ENCODE measurements at places on chromosomes 5 and 9. TPM values are rescaled to one million over a fixed set of nuclear protein-coding genes. Genes with fewer than 3 reads are reported as not detected.

HBEGF gene
- total RNA-seq: 11.8 TPM

POLR3G gene
- 22.7 TPM for total RNA-seq

BARHL1 gene
- total RNA-seq: not detected

BHMT2 gene
- not detected for total RNA-seq

PSAT1 gene
- total RNA-seq: 190 TPM

NIPSNAP3A gene
- 11.7 TPM for total RNA-seq

C5 gene
- total RNA-seq: 2.4 TPM

PLAC8L1 gene
- not detected for total RNA-seq

LECT2 gene
- not detected for total RNA-seq

GRCh38 chr5:33888587-33888986 is 3.2 kb downstream of the ADAMTS12 start:
- DNase-seq: no peak

DNA sequence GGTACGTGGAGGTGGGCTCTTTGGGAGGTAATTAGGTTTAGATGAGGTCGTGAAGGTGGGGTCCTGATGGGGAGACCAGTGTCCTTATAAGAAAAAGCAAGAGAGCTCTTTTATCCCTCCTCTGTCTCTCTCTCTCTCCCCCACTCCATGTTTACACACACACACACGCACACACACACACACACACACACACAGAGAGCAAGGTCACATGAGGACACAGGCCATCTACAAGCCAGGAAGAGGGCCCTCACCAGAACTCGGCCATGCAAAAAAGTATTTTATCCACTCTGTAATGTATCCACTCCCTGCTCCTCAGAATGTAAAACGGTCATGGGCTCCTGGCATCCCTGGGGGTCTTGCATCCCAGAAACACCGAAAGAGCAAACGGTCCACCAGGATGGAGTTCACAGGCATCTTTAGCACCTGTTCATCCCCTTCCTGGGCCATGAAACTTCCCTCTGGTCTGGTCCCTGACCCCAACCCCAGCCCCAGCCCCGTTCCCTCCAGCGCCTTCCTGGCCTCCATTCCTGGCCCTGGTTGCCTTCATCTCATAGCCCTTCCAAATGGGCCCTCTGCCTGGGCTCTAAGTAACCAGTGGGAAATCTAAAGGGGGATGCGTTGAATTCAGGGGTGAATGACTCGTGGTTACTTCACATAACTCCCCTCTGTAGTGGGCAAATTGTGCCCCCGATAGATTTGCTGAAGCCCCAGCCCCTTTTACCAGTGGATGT is 88.8 kb downstream of the NSUN2 start:
- no peak for DNase-seq

- DNase-seq: no peak
Observed at GRCh38 chr5:17070647-17071046, 134.6 kb upstream of the MYO10 start.

DNA sequence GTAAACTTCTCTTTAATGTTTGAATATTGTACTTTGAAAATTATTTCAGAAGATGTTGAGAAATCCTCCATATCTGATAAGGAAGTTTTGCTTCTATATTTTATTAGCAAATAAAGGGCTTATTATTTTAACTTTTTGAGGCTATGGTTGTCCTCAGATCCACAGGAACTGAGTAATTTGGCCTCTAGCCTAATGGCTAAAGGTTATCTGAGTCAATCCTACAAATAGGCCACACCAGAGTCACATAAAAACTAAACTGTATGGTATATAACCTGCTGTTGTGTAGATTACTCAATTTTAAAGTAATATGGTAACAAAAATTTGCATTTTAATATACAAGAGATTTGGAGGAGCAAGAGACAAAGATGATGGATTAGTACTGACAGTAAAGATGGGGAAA is 549.2 kb upstream of the GRAMD2B start:
- DNase-seq: no peak

GRCh38 chr5:165521816-165522610 is 2016.6 kb downstream of the MAT2B start:
- DNase-seq: no peak

- no peak for DNase-seq
Observed at GRCh38 chr9:35029852-35030251, 40.3 kb downstream of the DNAJB5 start.

DNA sequence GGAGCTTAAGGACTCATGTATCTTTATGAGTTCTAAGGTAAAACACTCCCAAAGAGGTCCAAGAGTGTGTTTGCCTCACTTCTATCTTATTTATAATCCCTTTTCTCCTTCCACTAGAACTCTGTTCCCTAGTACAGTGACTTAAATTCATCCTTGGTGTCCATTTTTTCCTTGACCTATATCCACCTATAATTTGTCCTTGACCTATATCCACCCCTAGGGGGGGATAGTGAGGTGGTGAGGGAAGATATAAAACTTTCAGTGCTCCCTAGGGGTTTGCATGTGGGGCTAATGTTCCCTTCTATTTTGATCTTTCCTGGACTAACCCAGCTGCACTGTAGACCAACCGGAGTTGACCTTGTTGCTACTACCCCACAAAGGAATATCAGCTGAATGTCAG is 83.5 kb upstream of the GNAQ start:
- no peak for DNase-seq

DNA sequence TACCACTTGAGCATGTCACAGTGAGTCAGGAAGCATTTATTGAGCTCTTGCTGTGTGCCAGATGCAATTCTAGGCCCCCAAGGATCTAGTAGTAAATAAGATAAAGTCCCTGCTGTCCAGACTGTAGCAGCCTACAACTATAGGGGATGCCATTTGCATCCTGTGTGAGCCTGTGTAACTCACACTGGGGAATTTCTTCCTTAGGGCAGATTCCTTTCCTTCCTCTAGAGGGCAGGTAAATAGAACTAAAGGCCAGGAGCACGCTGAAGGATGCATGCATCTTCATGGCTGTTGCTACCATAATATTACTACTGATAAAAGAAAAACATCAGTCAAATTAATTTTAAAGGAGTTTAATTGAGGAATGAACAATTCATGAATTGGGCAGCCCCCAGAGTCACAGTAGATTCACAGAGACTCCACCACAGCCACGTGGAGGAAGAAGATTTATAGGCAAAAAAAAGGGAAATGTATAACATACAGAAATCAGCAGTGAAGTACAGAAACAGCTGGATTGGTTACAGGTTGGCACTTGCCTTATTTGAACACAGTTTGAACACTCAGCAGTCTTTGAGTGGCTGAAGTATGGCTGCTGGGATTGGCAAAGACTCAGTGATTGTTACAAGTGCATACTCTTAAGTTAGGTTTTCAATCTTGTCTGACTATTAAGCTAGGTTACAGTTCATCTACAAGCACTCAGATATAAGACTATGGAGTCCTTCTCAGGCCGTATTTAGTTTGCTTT is 98.9 kb downstream of the ACTL7B start:
- DNase-seq: no peak

DNA sequence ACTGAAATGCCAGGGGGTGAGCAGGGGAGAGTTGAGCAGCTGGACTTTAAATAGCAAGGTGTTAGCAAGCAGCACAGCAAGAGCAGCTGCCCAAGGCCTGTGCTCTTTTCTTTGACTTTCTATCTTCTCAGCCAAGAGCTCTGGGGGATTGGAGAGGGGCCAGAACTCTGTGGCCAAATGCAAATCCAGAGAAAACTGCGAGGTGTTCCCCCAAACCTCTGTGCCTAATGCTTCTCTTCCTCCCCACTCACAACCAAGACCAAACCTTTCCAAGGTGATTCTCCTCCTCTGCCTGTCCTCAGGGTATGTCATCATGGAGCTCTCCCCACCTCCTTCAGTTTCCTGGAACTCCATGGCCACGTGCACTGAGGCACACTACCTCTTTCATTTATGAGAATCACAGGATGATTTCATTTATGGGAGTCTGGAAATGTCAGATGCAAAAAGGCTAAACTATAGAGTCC is 118.7 kb upstream of the WWC1 start:
- no peak for DNase-seq

DNA sequence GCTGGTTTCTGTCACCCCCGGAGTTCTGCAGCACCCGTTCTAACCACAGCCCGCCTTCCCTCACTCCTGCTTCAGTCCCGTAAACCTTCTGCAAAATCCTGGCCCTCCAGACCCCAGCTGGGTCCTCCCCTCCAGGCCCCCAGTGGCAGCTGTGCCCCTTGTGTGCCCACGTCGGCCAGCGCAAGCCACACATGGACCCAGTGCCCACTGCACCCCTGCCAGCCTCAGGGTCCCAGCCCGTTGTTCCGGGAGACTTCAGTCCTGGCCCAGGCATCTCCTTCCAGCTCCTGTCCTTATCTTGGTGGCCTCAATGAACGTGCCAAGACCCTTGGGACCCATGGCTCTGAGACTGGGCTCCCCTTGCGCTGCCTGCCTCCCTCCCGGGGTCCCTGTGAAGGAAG is 43.2 kb downstream of the EXD3 start:
- DNase-seq: no peak

DNA sequence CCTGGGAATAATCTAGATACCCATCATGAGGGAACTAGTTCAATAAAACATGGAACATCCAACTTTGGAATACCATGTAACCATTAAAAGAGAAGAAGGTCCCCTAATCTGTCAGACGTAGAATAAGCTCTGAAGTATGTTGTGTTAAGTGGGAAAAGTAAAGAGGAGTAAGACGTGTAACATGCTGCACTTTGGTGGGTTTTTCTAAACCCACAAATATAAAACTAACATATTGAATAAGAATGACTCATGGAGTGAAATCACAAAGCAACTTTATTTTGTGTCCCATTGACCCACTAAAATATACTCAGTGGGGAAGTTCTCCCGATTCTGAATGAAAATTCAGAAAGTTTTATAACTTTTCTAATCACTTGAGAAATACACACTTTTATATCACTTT is 67.9 kb upstream of the PIK3R1 start:
- DNase-seq: no peak

DNA sequence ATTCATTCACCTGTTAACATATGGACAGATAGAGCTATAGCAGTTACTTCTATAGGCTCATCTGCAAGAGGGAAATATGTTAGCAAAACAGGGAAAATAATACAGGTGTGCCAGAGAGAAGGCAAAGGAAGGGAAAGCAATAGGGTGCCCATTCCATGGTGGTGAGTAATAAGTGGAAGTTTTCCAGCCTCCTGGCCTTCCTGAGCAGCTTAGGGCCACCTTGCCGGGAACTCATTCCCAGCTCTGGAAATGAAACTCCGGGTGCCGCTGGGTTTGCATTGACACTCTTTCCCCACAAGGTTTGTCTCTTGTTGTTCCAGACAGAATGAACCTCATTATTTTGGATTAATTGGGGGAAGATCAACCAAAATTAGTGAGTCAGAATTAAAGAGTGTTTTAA is 58.4 kb downstream of the SLC1A3 start:
- DNase-seq: no peak

- DNase-seq: no peak
Observed at GRCh38 chr9:84862810-84863287, 193.3 kb downstream of the NTRK2 start.

DNA sequence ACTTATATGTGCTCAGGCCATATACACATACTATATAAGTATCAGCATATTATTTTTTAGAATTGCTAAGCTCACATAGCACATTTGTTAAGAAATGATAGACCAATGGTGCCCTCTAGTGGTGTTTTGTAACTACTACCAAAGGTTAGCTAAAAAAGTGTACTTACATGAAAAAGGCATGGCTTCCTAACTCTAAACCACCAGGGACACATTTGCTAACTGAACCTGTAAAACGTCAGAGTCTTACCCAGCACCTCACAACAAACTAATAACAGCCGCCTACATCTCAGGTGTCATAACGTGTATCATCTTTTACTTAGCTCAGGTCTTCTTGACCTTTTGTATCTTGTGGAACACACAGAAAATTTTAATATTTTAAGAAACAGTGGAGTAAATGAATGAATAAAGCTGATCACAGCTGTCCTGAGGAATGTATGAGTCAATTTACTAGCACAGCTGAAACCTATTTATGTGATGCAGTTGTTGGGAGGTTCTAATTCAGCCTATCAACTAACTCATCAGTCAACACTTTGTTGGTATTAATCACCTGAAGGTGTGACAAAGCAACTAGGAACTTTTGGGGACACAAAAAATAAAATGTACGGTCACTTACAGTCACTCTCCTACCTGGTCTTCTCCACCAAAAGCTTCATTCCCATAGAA is 72.9 kb downstream of the BAAT start:
- no peak for DNase-seq

DNA sequence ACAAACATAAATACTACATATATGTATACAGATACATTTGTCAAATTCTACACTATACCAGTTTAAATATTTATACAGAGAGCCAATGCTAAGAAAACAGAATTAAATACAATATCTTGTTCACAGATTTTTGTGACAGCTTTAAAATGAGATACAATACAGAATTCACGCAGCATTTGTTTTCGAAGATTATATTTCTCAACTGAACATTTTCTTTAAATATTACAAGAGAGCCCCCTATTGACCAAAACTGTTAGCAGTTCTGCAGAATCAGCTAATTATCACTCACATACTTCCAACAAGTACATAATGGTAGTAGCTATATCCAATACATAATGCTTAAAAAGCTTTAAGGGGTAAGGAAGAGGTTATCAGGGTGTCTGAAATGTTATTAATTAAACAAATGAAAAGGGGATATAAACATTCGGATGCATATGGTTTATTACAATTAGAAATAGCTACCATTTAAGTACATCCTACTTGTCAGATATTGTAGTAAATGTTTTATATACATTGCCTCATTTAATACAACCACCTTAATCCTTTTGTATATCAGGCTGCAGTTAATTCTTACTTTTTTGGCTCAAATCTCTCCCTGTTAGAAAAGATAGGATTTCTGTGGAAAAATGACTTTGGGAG is 31.7 kb downstream of the ZDHHC21 start:
- no peak for DNase-seq

- DNase-seq: no peak
Observed at GRCh38 chr5:83220331-83220730, 143.0 kb downstream of the XRCC4 start.

GRCh38 chr5:55934115-55934613 is 60.6 kb downstream of the IL6ST start:
- DNase-seq: no peak

- DNase-seq: no peak
Observed at GRCh38 chr9:124513376-124513994, 6.3 kb upstream of the NR5A1 start.

GRCh38 chr5:145633474-145633873 is 201.7 kb downstream of the PRELID2 start:
- no peak for DNase-seq

DNA sequence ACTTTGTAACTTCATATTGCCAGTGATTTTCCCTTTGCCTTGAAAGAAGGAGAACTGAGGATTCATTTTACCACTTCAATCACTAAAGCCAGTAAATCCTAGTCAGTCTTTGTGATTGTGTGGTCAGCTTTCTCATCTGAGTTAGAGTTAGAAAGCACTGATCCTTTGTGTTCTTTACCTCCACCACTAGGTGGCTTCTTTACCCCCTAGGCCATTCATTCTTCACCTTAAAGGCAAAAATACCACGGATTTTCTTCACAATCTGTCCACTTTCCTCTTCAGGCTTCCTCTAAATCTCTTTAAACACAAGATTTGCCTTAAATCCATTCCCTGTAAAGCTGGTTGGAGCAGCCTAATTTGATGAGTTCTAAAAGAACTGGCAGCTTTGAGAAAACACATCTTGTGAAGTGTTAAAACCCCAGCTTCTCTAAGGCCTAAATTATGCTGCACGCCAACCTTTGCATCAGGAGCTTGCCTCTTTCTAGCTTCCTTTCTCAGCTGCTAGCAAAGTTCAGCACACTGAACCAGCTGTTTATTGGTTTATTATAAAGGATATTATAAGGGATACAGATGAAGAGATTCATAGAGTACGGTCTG is 20.4 kb downstream of the BDP1 start:
- no peak for DNase-seq

Data from activated CD4-positive, alpha-beta T cell treated with anti-CD3 and anti-CD28 coated beads for 36 hours (primary cell).